ENCODE measurements at places on chromosomes 16 and 17.

- DNase-seq = peak; percentile 5
These were observed 11.8 kb upstream of the FOXK2 start for GRCh38 chr17:82507631-82508175.

- DNase-seq = no peak
These were observed 4.4 kb upstream of the ASGR1 start for GRCh38 chr17:7183433-7184090.

DNA sequence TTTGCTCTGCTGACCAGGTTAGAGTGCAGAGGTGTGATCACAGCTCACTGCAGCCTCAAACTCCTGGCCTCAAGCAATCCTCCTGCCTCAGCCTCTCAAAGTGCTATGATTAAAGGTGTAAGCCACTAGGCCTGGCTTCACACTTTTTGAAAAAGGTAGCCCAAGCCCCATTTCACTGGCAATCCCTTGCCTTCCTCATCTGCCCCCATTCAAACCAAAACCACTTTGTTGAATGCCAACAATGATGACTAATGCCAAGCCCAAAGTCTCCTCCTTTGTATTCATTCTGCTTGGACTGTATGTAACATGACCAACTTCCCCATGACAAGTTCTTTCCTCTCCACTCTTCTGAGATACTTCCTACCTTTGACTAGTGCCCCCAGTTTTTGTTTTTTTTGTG lies 33.1 kb downstream of the N4BP1 start:
- peak; percentile 19 for DNase-seq

GRCh38 chr17:5035315-5035714 lies at the start of gene SLC52A1:
Gene SLC52A1, minus strand, starts transcription at chr17:5035426. Its CDS starts 820 bp downstream, at chr17:5034606.
- DNase-seq = no peak

DNA sequence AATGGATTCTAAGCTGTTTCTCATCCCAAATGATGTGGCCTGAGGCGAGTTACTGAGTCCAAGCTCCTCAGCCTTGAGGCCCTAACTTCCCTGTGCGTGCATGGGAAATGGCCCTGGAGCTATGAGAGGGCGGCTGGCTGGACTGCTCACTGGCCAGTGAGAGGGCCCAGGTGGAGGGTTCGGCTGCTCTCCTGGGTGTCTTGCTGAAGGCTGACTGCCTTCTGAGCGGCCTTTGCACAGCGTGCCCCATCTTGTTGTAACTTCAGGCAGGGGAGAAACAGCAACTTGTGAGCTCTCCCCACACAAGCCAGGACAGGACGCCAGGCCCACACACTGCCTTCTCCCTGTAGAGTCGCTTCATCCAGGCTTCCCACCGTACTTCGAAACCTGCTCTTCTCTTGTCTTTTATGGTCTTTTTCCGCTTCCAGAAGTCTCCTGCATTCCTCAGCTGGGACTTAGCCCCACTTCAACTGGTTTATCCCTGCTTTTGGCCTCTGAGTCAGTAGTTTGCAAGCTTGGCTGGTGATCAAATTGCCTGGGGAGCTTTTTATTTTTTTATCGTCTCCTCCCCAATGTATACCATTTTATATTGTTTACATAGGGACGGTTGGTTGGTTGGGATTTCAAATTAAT lies 13.3 kb downstream of the CDH3 start:
- peak; percentile 93 for DNase-seq

DNA sequence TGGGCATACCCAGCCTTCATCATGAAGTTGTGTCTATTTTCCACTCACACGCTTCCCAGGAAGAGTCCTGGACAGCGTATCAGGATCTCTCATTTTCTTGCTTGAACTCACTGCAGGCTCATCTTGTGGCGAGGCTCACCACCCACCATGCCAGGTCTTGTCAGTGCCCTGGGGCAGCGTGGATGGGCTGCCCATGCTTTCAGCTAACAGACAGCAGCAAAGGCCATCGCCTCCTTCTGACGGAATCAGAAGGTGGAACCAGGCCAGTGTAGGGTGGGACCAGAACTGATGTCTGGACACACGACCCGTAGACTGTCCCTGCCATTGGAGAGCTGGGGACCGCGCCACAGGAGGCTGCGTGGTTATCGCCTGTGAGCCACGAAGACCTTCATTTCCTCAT lies 169.4 kb downstream of the FOXL1 start:
- DNase-seq = no peak

- DNase-seq = no peak
These were observed 14.2 kb downstream of the NKIRAS2 start for GRCh38 chr17:42034059-42034458.

- no peak for DNase-seq
These were observed 347.1 kb downstream of the SEC14L1 start for GRCh38 chr17:77487677-77488530.

DNA sequence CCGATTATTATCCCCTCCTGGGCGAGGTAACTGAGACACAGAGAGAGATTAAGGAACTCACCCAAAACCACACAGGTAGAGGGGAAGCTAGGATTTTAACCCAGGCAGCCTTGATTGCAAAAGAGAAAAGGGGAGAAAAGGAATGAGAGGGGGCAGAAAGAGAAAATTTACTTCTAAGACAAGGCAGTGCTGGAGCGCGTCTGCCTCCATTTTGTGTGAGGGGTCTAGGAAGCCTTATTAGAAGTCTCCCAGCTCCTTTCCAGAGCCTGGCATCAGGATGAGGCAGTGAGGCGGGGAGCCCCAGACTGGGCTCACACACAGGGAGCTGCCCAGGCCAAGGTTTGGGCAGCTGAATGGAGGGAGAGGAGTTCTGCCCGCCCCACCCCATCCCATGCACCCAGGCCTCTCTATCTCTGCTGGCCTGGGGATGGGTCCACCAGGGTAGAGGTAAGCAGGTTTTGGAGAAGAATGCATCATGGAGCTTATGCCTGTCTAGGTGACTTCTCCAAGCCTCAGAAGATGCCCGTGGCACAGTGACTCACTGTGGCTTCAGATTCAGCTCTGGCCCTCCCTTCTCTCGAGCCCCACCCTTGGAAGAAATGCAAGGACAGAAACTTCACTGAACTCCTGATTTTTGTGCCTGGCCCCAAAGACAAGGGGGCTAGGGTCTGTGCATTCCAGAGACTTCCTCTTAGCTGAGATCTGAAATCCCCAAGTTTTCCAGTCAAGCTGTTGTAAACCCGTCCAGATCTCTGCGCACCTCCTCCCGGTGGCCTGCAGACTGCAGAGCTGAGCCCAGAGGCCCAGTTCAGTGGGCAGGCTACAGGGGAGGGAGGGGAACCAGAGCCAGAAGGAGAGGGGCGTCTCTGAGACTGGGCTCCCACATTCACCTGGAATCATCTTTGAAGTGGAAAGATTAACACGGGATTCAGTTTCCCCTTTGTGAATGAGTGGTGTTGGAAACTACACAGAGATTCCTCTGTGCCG lies 95.1 kb upstream of the CDH5 start:
- DNase-seq = no peak

DNA sequence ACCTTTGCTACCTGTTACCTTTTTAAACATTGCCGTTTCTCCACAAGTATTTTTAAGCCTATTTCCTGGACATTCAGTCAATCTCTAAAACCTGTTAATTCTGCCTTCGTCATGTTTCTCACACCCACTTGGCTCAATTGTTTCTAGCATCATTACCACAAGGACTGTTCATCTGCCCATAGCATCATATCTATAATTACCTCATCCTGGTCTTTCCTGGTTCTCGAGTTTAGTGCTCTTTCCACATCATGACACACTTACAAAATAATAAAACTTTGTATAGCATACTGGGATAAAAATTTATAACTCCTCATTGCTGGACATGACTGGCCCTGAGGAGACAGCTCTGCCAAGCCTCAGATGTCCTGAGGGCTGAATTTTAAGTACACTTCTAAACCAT lies 104.8 kb downstream of the CYB561 start:
- no peak for DNase-seq

GRCh38 chr16:88734361-88734728 lies 28.0 kb downstream of the CTU2 start:
- DNase-seq = no peak

GRCh38 chr16:74825016-74825415 lies 50.4 kb upstream of the FA2H start:
- no peak for DNase-seq

- no peak for DNase-seq
These were observed 19.4 kb upstream of the NFATC3 start for GRCh38 chr16:68065716-68066305.

DNA sequence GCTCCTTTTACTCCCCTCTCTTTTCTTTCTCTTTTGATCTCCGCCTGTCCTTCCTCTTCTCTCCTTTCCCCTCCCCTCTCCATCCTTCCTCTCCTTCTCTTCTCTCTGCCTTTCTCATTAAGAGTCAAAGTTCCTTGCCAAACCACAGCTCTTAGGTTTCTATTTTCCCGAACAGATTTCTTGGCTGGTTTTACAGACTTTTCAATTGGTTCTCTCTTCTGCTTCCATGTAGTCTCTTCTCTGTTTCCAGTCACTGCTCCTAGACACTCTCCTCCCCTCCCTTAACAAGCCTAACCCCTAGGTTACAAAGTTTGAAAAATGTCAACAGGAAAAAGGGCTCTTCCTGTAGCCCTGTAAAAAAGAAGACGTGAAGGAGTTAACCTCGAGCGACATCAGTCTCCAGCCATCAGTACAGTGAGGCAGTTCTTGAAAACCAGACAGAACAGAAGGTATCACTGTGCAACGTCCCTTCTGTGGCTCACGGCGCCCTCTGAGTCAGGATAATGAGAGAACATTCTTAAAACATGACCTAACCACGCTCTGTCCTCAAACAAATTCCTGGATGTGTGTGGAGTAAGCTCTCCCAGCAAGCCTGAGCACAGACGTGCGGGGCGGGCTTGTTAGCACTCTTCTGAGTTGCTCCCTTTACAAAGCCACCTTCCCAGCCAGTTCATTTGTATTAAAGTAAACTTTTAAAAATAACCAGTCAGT lies 11.6 kb upstream of the MARCHF10 start:
- peak; percentile 99 for DNase-seq

DNA sequence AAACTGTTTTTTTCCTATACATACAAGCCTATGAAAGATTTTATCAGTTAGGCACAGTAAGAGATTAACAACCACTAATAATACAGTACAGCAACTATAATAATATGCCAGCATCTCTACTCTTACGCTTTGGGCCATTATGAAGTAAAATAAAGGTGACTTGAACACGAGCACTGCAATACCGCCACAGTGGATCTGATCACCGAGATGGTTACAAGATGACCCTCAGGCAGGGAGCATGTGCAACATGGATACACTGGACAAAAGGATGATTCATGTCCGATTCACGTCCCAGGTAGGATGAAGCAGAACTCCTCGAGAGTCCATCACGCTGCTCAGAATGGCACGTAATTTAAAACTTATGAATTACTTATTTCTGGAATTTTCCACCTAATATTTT lies 10.5 kb downstream of the PELP1 start:
- no peak for DNase-seq

DNA sequence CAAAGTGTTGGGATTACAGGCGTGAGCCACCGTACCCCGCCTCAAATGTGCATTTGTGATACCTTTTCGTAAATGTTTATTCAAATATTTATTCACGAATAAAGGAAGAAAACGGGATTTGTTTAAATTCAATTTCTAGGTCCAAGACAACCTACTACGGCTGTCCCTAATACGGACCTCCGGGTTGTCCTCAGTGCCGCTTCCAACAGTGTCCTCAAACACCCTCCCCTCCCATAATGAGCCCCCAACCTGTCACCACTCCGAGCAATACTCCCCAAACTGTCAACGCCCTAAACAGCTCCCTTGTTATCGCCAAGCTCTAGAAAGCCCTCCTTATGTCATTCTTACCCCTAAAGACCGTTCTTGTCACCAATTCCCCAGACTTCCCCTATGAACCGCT lies 539 bp upstream of the GABARAPL2 start:
- DNase-seq = no peak

DNA sequence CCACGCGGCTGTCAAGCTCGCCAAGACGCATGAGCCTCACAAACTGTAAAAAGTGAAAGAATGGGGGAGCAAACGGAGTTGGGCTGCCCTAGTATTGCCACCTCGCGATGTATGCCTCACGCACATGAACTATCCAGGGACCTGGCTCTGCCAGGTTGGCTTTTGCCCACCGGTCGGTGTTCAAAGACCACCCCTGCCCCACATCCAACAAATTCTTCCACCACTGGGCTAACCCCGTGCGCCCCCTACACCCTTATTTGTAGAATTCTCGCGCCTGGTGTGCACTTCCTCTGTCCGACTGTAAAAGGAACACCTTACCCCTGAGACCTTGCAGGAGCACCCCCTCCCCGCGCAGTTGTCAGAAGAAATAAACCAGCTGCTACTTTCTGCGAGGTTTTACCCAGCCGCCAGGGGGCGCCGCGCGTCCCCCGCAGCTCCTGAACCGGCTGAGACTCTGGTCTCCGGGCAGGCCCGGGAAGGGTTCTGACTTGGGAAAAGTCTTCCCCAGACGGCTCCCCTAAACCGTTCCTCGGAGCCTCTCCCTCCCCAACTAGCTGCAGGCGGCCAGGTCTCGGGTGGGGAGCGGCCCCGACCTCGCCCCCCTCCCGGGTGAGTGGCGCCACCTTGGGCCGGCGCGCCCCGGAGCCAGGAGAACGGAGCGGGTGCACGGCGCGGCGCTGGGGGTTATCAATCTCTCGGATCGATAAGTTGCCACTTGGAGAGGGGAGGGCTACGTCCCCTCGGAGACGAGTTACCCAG lies 1.7 kb upstream of the ZNF423 start:
- DNase-seq = peak; percentile 30

DNA sequence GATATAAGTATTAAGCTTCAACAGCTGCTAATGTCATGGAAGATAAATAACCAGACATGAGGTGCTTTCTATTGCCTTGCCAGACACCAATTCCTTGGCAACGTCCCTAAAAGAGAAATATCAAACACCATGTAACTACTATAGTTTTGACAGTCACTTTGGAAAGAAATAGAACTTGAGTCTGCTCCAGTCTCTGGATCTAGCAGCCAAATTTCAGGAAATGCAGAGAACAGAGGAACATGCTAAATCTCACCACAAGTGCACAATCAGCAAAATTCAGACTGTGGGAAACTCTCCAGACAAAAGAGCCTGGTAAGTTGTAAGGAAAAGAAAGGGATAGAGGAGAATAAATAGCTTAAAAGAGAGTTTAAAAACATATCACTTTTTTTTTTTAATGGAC lies 28.4 kb upstream of the TANC2 start:
- no peak for DNase-seq

DNA sequence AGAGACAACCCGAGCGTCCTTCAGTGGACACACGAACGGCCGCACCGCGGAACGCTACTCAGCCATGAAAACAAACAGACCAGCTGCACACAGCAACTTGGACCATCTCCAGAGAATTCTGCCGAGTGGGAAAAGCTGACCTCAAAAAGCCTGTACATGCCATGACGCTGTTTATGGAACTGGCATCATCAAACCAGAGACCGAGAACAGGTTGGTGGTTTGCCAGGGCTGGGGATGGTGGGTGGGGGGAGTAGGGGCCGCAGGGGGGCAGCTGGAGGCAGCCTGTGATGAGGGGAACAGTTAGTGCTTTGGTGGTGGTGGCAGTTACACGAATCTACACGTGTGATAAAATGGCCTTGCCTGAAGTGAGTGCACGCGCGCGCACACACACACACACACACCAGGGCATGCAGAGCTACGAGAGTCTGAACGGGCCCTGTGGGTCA lies 169.8 kb downstream of the LAT start:
- peak; percentile 48 for DNase-seq

- no peak for DNase-seq
These were observed 91.6 kb downstream of the TNFRSF13B start for GRCh38 chr17:16880121-16880842.

All from H4 (cell line).